NCI-H345 (cell line): ENCODE measurements at places on chromosomes 13 and 19.
A peak's percentile ranks its signal among the peaks of the same experiment; 100 is the strongest.

GRCh38 chr13:29858667-29859066 lies 8.2 kb upstream of the UBL3 start:
- DNase-seq = no peak

DNA sequence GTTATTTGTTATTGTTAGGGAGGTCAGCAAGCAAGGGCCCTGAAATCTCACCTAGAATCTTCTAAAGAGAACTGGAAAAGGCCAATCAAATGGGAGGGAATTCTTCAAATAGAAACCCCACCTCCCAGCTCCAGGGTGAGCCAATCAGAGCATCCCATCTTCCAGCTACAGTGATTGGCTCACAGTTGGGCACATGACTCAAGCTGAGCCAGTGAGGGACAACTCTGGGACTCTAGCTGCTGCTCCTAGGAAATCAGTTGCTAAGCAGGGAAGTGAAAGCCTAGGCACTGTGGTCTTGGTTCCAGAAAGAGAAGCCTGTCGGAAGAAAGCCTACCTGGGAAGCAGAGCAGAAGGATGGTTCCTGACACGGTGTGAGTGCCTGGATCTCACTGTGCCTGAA lies 13.4 kb downstream of the TM6SF2 start:
- DNase-seq = no peak

- no peak for DNase-seq
These were observed 16.6 kb downstream of the CARD8 start for GRCh38 chr19:48239120-48239519.

DNA sequence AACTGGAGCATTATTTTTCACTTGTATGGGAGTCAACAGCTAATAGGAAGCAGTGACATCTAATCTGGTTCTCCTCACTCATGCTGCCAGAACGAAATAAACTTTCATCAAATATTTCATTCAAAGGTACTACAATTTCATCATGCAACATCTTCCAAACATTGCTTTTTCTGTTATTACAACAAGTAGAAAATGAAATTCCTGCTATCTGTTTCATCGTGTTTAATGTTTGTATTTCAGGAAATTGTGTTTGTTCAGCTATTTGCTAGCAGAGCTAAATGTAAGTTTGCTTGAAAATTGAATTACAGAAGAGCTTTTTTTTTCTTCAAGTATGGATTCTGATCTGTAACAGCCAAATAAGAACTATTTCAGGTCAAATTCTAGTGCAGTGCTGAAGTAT lies 90.1 kb downstream of the SLITRK6 start:
- DNase-seq = no peak

- no peak for DNase-seq
These were observed 16.2 kb downstream of the CCDC97 start for GRCh38 chr19:41325947-41326706.

DNA sequence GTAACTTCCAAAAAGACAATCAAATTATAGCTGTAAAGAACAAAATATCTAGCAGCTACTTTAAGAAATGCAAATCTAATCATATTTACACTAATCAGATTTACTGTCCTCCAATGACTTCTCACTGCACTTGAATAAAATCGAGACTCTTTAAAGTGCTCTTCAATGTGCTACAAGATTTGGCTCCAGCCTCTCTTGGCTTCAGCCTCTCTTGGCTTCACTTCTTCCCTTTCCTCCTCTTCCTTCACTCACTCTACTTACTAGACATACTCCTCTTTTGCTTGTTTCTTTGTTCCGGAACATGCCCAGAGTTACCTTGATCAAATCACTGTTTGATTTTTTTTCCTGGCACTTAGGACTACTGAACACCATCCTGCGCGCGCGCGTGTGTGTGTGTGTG lies 495.4 kb downstream of the LMO7 start:
- DNase-seq = no peak

- DNase-seq = no peak
These were observed 2.1 kb downstream of the TM6SF2 start for GRCh38 chr19:19270749-19271571.

DNA sequence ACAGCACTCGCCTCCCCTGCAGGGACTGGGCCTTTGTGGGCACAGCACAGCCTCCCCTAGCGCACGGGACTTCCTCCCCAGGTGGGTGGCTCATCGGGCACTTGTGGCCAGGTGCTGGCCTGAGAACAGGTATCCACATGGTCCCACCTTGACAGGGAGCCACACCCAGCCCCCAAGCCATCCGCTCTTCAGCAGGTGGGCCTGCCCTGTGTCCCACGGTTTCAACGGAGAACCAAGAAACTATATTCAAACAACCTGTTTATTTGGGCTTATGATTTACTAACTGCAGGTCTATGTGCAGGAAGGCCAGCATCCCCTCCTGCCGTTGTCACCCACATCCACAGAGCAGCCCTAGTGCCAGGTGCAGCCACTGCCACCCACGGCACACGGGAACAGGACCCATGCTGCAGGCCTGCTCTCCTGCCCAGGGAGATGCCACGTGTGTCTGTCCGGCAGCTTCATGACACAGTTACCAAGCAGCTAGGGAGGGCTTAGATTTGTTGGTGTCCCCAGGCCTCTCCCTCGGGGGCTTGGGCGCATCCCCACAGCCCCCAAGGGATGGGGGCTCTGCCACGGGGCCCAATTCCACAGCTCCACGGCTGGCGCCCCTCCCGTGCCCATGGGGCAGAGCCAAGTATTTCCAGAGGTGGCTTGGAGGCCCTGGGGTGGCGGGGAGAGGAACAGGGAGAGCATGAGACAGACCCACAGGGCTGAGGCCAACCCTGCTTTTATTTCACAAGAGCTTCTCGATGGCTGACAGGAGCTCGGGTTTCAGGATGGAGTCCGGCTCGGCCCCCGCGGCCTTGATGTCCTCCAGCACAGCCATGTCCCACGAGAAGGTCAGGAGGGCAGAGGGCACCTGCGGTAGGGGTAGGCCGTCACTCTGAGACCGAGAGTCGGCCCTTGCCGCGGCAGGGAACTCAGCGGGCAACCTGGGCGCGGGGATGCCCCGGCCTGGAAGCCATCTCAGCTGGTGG lies 12.5 kb downstream of the UBXN6 start:
- no peak for DNase-seq

DNA sequence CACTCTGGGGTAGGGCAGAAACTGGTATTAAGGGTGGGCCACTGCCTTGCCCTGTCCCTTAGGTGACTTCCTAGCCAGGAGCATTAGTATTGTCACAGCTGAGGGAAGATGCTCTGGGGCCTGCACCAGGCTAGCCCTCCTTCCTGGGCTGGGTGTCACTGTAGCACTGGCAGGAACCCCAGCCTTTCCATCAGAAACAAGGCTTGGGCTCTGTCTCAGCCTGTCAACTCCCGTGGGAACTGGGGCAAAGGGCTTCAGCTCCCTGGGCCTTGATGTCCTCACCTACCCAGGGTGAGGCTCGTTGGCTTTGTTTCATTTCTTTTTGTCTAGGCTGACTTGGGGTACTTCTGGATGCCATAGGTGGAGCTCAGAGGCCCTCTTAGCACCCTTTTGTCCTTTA lies 18.0 kb downstream of the PAF1 start:
- no peak for DNase-seq

GRCh38 chr13:114027826-114028225 lies 54.0 kb upstream of the C13orf46 start:
- DNase-seq = no peak

DNA sequence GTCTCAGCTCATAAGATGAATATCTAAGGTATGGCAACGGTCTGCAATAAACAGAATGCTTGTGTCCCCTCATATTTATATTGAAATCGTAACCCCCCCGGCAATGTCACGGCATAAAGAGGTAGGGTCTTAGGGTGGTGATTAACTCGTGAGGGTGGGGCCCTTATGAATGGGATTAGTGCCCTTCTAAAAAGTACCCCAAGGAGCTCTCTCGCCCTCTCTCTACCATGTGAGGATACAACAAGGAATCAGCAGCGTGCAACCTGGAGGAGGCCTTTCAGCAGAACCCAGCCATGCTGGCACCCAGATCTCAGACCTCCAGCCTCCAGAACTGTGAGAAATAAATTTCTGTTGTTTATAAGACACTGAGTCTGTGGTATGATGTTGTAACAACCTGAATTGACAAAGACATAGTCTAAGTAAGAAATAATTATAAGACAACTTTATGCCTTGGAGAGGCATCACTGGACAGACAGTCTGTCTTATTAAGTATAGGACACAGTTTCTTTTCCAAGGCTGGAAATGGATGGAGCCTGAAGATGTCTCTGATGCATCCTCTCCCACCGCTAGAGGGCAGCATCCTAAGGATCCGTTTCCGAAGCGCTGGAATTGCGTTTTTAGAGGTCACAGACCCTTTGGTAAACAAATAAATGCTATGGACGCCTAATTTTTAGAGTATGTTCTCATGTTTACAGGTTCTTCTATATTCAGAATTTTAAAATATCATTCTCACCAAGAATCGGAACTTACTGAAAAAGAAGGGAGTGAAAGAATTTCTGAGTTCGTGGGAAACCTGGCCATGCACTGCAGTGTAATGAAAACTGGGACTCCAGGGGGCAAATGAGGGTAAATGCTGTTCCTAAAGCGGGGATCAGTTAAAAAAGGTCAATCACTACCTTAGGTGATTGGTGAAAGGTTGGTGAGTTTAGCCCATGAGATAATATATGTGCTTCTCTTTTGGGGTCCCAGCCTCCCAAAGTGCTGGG lies 13.3 kb upstream of the LEUTX start:
- peak; percentile 68 for DNase-seq

- no peak for DNase-seq
These were observed 329.7 kb downstream of the NDFIP2 start for GRCh38 chr13:79810669-79811068.

- no peak for DNase-seq
These were observed 3.0 kb upstream of the LGALS14 start for GRCh38 chr19:39701291-39701690.

- peak; percentile 85 for DNase-seq
These were observed 18.0 kb upstream of the C1QTNF9B start for GRCh38 chr13:23915308-23915707.

DNA sequence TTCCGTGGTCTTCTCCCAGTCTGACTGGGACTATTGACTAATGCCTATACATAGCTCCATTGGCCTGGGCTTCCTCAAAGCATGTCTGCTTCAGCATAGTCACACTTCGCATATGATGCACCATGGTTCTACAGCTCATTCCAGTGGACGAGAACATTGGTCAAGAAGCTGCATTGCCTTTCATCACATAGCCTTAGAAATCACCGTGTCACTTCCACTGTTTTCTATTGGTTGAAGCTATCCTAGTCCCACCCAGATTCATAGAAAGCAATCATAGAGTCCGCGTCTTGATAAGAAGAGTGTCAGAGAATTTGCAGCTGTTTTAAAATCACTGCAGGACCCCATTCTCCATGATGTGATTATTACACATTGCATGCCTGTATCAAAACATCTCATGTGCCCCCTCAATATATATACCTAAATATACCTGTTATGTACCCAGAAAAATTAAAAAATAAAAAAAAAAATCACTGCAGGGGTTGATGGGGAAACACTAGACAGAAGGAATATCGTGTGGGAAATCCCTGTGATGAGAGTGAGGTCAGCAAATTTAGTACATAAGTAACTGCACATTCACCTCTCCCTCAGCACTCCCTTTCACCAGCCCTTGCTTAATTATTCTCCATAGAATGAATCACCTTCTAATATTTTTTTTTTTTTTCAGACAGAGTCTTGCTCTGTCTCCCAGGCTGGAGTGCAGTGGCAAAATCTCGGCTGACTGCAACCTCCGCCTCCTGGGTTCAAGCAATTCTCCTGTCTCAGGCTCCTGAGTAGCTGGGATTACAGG lies 2.2 kb upstream of the ARHGAP33 start:
- DNase-seq = no peak

DNA sequence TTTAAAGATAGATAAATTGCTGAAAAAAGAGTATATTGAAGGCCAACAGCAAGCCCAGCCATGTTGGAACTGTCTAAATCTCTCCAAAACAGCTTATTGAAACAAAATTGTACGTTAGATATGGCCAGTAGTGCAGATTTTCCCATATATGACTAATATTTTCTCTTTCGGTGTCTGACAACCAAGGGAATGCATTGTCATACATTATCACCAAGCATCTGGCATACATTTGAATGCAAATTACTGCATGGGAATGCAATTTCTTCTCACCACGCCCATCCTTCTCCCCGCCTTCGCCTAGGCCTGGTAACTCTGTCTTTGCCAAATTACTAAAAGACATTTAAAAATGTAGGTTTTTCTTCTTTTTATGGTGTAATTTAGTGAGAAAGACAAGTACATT lies 32.5 kb upstream of the IRS2 start:
- no peak for DNase-seq

DNA sequence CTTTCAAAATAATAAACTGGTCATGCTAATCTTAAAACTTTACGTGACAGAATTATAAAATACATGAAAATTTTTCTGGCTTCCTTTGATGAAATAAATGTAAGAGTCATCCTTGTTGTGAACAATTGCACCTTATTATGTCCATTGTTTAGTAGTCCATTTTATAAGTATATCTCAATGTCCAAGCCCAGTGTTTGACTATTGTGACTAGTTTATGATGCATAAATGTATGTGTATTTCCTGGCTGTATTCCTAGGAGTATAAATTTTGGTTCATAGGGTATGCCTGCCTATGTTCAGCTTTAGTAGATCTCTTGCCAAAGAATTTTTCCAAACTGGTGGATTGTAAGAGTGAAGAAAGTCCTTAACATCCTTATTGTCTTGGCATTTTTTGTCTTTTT lies 2895.5 kb upstream of the PCDH20 start:
- DNase-seq = no peak

DNA sequence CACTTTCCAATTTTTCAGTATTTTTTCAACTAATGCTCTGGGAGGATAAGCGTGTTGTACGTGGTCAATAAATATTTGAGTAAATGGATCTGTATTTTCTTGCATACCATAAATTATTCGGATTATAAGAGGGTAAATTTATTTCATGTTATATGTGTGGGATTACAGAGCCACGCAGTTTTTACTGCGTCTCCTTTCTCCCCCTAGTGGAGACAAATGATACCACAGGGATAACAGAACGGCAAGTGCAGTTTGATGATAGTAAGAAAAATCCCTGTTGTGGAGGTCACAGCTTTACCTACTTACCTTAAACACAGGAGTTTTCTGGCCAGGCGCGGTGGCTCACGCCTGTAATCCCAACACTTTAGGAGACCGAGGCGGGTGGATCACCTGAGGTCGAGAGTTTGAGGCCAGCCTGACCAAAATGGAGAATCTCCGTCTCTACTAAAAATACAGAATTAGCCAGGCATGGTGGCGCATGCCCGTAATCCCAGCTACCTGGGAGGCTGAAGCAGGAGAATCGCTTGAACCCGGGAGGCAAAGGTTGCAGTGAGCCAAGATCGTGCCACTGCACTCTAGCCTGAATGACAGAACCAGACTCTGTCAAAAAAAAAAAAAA lies 16.8 kb downstream of the MBD3L2B start:
- no peak for DNase-seq

GRCh38 chr13:84086847-84087162 lies 204.5 kb upstream of the SLITRK1 start:
- DNase-seq = no peak

DNA sequence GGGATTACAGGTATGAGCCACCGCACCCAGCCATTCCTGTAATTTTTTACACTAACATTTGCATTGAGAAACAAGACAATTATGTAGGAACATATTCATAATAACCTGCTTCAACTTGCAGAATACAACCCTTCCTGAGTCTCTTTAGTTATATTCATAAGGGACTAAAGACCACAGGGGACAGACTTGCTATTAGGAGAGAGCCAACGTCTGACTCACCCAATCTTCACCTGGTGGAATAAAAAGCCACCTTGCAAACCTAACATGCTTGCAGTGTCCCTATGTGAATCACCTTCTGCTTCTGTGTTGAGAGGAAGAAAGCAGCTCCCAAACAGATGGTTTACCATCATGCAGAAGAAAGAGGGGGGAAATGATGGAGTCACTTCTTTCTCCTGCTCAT lies 456.1 kb downstream of the PCDH9 start:
- DNase-seq = no peak

- DNase-seq = no peak
These were observed 473 bp upstream of the SCN1B start for GRCh38 chr19:35029737-35030256.
